Posterior cingulate gyrus (tissue), 11 donors: ENCODE measurements at places on chromosomes 2 and 18.
A peak's percentile ranks its signal among the peaks of the same experiment; 100 is the strongest.

- DNase-seq, result no peak
These were observed 476.3 kb downstream of the TRIB2 start for GRCh38 chr2:13193075-13193474.

GRCh38 chr2:204625135-204625534 is 79.9 kb downstream of the PARD3B start:
- DNase-seq, result peak; percentile 50

DNA sequence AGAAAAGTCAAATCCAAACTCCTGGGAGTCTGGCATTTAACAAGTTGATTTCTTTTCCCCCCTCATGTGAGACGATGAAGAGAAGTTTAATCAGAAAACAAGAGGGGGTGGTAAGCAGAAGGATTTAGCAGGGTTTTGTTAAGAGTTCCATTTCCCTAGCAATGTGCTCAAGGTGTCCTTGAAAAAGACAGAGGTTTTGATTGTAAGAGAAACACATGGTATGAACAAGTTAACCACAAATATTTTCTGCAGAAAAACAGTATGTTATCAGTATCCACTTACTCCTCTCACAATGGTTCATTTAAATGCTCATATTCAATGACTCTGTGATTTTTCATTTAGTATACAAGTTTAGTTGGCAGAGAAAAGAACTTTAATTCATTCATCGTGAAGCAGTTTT is 26.8 kb downstream of the LAMA1 start:
- no peak for DNase-seq

DNA sequence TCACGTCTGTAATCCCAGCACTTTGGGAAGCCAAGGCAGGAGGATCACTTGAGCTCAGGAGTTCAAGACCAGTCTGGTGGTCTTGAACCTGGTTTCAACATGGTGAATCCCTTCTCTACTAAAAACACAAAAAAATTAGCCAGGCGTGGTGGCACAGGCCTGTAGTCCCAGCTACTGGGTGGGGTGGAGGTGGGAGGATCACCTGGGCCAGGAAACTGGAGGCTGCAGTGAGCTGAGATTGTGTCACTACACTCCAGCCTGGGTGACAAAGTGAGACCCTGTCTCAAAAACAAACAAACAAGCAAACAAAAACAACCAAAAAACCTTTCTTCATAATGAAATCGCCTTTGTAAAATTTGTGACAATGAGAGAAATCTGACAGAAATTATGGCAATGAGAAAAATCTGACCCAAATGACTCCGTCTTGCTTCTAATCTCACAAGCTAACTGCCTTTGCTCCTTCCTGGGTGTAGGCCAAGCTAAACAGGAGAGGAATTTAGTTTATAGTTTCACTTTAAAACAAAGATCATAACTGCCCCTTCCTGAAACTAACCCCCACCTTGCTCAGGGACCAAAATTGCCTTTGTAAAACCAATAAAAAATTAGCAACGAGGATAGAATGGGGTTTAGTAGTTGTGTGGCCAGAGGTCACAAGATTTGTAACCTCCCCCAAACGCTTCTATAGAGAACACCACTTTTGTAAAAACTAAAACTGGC is 60.7 kb upstream of the KIF5C start:
- no peak for DNase-seq

- DNase-seq, result no peak
These were observed 227.5 kb downstream of the GULP1 start for GRCh38 chr2:188519136-188519535.

DNA sequence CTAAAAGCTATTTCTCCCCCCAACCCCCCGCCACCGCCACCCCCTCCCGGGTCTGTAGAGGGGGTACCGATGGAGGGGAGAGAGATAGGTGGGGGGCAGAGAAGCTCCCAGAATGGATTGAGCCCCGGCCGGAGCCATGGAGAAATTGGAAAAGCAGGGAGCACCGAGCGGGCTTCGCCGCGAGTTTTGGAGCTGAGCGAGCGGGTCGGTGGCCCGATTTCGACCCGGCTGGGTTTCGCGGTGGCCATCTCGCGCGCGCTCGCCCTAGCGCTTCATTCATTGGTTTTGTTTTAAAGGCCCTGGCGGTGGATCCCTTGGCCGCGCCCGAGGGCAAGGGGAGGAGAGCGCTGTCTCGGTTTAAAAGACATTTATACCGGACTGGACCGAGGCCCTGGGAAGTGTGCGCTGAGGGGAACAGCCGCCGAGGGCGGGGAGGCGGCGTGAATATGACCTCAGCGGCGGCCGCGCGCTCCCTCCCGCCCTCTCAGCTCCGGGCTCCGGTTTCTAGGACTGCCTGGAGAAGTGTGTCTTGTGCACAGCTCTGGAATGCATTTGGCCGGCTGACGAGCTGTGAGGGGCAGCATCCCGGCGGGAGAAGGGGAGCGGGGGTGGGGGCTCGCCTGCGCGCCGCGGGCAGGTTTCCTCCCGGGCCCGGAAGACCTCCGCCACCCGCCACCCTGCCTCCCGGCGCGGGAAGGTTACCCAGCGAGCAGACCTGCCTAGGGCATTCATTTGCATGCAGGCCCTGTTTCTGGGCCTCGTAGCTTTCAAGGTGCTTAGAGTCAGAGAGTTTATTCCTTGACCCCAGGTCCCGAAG is 1.7 kb upstream of the SMAD7 start:
- DNase-seq, result peak; percentile 61

GRCh38 chr18:54284535-54284934 is 15.2 kb downstream of the POLI start:
- no peak for DNase-seq

- DNase-seq, result no peak
These were observed 5.4 kb upstream of the PUM2 start for GRCh38 chr2:20356042-20356441.

- no peak for DNase-seq
These were observed 10.3 kb downstream of the ALPI start for GRCh38 chr2:232466221-232466620.

GRCh38 chr2:27890924-27891672 is 569 bp downstream of the BABAM2 start:
- peak; percentile 91 for DNase-seq
